ENCODE measurements at places on chromosomes 11 and 22.

DNA sequence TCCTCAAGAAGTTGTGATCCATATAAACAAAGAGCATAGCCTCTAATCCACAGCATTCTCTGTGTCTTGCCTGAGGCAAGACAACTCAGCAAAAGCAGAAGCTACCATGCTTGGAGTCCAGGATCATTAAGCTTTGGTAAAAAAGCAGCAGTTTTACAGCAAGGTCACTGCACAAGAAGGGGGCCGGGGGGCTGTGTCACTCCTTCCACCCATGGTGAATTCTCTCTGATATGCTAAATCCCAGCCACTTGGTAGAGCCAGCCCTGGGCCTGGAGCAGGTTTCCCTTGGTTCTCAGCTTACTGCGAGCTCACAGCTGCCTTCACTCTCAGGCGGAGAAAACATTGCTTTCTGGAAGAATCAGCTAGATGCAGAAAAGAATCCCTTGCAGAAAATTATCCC, 144.7 kb downstream of the TENM4 start:
- DNase-seq: no peak

- no peak for DNase-seq
Observed at GRCh38 chr22:45992737-45993136, 15.8 kb upstream of the WNT7B start.

DNA sequence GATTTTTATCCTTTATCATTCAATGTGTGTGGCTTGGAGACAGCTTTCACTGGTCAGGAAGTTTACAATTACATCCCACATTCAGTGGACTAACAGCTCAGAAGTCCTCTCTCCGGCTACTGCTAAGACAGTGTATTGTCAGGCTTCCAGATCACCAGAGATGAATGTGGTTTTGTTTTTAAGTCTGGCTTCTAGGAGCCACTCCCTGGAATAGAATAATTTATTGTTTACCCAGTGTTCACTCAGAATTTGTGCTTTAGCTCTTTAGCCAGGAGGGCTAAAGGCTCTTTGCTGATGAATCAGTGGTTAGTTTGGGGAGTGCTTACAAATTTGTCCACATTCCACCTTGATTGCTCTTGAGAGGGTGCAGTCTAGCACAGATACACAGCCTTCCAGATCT, 26.5 kb downstream of the TRIM77 start:
- DNase-seq: no peak

DNA sequence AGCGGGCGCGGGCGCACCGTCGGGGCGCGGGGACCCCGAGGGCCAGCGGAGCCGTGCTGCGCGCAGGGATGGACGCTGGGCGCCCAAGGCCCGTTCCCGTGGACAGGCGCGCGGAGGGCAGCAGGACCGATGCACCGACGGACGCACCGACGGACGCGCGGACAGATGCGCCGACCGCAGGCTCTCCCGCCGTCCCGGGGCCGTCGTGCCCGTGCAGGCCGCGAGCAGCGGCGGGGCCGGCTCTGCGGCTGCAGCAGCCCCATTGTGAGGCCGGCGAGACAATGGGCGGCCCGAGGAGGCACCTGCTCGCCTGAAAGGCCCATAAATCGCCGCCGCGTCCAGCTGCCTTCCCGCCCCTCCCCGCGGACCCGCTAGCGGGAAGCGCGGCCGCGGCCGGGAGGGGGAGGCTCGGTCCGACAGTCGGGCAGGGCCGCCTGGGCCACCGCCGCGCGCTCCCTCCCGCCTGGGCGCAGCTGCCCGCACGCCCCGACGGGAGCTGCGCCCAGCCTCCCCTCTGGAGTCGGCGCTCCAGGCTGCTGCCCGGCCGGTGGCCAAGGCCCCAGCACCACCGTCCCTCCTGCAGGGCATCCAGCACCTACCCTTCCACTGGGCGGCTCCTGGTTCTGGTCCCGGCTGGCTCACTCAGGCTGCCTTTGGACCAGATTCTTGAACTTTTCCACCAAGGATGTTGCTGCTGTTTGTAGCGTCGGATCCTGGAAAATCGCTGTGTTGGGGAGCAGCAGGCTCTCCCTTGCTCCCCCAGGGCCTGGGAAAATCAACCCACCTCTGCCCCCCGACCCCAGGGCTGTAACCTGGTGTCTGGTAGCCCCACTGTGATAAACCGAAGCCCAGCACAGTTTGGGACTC, 15.8 kb downstream of the CDKN1C start:
- no peak for DNase-seq

GRCh38 chr11:76380159-76380976, 564 bp downstream of the THAP12 start:
- peak; percentile 40 for DNase-seq

GRCh38 chr11:68048681-68049508, 10.1 kb downstream of the TCIRG1 start:
- DNase-seq: no peak

DNA sequence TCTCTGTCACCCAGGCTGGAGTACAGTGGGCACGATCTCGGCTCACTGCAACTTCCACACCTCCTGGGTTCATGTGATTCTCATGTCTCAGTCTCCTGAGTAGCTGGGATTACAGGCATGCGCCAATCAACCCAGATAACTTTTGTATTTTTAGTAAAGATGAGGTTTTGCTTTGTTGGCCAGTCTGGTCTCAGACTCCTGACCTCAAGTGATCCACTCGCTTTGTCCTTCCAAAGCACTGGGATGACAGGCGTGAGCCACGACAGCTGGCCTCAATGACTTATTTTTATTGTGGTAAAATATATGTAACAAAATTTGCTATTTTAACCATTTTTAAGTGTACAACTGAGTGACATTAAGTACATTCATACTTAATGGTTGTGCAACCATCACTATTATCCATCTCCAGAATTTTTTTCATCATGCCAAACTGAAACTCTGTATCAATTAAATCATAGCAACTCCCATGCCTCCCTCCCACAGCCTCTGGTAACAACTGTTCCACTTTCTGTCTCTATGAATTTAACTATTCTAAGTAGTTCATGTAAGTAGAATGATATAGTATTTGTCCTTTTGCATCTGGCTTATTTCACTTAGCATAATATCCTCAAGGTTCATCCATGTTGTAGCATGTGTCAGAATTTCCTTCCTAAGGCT, 50.7 kb upstream of the CWF19L2 start:
- no peak for DNase-seq

DNA sequence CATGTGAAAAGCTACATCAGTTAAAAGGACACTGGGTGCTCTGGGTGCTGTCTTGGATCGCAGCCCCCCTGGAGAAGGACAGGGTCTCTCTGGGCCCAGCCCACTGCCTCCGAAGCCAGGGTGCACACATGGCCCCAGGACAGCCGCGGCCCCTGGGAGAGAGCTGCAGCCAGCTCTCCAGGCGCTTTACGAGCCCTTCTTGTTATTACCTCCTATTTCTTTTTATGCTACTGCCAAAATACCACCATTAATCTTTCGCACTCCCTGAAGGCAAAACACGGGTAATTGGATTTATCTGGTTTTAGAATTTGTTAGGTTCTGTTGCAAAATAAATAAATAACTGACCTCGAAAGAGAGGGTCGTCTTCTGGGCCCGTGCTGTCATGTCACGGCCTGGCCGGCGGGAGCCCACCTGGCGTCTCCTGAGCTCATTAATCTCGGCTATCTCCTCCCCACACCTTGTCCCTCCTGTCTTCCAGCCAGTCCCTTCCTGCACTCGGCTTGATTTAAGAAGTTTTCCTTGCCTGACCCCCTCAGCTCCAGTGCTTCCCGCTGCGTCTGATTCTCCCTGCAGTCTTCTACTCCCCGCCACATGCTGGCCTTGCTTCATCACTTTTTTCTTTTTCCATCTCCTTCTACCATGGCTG, 611.7 kb downstream of the OPCML start:
- DNase-seq: no peak

Data from NCI-H1092 treated with DMSO at 0.1 percent for 48 hours (cell line).